Retina (tissue), 1 donor: ENCODE measurements at places on chromosomes 2 and 18.

- DNase-seq, result no peak
Measured at GRCh38 chr2:209526561-209526960, 102.7 kb downstream of the MAP2 start.

DNA sequence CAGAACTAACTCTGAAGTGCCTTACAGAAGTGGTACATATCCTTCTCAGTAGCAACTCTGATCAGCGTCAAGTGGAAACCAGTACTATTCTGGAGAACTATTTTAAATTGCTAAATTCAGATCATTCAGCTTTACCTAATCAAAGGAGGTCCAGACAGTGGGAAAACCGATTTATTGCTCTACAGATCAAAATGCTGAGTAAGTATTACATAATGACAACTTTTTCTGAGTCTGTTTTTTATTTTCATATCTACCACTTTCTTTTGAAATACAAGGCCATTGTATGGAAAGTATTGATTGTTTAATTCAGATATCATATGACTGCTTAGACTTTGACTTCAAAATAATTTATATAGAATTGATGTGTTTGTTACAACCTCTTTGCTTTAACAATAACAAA, 68.7 kb downstream of the NBEAL1 start:
- DNase-seq, result no peak

DNA sequence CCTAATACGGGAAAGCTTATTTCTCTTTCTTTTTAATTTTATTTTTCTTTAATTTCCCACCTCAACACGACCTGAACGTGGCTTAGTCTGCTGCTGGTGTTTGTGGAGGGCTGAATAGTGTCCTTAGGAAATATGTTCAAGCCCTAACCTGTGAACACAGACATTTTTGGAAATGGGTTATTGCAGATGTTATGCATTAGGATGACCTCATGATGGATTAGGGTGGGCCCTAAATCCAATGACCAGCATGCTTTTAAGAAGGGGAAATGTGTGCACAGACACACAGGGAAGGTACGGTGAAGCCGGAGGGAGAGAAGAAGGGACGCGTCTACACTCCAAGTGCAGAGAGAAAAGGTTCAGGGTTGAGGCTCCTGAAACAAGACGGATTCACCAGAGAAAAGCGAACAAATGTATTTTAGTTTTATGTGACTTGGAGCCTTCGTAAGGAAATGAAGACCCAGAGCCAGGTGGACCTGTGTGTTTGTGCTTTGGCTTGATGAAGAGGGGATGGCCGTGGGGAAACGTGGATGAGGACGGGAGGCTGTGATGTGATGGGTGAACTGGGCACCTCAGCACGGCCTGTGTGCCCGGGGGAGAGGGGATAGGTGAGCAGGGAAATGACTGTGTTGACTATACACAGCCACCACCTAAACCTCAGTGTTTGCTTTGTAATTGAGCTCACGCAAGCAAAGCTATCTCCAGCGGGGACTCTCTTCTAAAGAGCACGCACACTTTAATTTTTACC, 37.5 kb downstream of the RTP5 start:
- DNase-seq, result no peak

DNA sequence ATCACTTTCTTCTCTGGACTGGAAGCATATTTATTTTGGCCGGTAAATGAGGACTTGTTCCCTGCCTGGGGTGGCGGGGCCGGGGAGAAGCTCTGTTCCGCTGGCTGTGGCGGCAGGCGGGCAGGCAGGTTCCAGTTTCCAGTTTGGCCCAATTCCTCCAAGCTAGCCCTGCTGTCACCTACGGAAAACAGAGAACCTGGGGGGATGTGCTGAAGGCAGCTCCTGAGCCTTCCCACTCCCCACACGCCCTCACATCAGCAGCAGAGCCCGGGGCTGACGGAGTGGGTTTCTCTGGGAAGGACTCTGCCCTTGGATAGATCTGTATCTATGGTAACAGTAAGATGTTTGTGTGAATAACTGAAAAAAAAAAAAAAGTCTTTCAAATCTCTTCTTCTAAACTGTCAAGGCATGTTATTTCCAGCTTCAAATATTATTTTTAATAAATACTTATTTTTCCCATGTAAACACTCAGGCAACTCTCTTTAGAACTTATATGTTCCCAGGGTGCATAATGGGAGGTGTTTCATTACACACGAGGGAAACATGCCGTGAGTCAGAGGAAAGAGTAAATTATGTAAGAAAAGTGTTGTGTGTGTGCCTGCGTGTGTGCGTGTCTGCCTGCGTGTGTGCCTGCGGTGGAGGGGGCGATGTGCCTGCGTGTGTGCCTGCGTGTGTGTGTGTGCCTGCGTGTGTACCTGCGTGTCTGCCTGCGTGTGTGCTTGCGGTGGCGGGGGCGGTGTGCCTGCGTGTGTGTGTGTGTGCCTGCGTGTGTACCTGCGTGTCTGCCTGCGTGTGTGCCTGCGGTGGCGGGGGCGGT, 116.1 kb upstream of the ZNF516 start:
- DNase-seq, result peak; percentile 52
